ENCODE measurements at places on chromosomes 6 and 20. TPM values are rescaled to one million over a fixed set of nuclear protein-coding genes. Genes with fewer than 3 reads are reported as not detected.

DNA sequence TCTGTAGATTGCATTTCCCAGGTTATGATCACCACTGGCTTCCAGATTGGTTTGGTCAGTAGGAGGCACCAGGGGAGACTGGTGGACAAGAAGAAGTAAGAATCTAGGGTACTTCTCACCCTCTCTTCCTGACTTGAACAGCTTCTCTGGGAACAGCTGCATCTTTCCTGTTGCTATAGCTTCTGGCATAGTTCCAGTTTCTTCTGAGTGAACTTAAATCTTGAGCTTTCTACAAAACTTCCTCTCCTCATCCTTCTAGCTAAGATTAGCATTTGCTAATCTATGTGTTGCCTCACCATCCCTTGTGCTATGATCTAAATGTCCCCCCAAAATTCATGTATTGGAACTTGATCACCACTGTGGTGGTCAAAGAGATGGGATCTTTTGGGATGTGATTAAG lies 724.6 kb downstream of the UTRN start:
- no peak for DNase-seq

DNA sequence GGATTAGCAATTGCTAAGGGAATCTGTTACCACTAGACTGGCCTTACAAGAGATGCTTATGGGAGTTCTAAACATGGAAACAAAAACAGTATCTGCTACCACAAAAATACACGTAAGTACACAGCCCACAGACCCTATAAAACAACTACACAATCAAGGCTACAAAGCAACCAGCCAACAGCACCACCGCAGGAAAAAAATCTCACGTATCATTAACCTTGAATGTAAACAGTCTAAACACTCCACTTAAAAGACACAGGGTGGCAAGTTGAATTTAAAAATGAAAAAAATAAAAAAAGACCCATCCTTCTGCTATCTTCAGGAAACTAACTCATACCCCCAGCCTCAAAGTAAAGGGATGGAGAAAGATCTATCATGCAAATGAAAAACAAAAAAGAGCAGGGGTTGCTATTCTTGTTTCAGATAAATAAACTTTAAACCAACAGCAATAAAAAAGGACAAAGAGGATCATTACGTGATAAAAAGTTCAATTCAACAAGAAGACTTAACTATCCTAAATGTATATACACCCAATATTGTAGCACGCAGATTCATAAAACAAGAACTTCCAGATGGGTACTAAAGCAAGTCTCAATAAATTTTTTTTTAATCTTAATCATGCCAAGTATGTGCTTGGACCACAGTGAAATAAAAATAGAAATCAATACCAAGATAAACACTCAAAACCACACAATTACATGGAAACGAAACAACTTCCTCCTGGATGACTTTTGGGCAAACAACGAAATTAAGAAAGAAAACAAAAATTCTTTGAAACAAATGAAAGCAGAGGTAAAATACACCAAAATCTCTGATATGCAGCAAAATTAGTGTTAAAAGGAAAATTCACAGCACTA lies 52.3 kb downstream of the RNGTT start:
- no peak for DNase-seq

DNA sequence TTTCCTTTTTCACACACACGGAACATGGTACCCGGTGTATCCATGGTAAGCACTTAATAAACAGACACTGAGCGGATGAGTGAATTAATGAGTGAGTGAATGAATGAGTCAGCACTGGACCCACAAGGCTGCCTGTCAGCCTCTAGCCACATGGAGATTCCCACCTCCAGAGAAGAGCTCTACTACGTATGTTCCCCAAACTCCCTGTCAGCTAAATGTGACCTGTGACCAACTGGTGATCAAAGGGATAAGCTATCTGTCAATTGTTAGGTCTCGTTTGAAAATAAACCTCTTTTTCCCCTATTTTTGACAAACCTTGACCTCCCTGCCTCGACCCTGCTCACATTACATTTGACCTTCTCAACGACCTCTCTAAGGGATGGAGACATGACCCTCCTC lies 24.5 kb upstream of the TAF8 start:
- DNase-seq = no peak

DNA sequence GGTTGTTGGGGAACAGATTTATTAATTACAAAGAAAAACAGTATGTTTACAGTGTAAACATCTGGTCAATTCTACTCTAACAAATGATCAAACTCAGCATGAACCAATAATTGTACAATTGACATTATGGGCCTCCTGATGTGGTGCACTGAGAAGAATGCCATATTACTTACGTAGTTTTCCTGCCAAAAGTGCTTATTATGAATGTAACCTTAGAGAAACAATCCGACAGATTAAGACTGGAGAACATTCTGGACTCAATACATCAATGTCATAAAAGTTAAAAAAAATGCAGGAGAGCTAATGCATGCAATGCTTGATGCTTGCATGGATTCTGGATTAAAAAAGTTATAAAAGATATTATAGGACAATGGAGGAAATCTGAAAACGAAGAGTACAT lies 69.0 kb downstream of the LYRM4 start:
- no peak for DNase-seq

DNA sequence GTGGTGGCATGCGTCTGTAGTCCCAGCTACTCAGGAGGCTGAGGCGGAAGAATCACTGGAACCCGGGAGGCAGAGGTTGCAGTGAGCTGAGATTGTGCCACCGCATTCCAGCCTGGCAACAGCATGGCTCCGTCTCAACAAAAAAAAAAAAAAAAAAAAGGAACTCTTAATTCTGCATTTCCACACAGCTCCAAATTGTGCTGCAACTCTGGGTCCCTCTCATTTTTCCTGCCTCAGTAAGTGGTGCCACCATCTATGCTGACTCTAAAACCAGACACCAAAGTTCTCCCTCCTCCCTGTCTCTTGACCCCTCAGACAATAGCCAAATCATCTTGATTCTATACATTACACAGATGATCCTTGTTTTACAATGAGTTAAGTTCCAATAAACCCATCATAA lies 133.9 kb downstream of the BTBD9 start:
- DNase-seq = no peak

DNA sequence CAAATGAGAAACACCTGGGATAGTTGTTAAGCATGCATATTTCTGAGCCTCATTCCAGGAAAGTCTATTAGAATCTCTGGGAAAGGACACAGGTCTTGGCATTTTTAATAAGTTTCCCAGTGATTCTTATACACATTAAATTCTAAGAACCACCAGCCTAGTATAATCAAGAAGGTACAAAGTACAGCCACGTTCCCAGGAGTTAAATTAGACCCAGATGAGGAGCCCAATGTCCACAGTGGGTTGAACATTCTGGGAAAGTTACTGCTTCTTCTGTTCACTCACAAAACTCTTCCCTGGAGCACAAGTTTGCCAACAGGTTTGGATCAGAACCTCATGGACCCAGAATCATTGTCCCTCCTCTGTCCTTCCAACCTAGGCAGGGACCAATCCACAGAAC lies 90.4 kb downstream of the RCAN2 start:
- DNase-seq = no peak

- no peak for DNase-seq
Observed at GRCh38 chr6:113350461-113350860, 506.7 kb upstream of the MARCKS start.

DNA sequence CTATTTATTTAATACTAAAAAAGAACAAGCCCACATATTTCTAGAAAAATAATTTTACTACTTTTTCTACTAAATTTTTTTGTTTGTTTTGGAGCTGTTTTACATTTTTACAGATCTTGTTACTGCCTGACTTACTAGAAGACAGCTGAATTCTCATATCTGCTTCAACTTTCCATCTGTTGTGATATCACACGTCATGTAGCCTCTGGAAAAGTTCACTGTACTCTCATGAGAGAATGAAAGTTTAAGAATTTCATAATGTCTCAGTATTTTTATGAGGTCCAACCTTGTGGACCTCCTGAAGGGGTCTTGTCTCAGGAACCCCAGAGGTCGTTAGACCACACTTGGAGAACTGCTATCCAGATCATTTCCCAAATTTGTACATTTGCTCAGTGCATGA lies 81.7 kb upstream of the MTHFD1L start:
- no peak for DNase-seq

- no peak for DNase-seq
Observed at GRCh38 chr20:62792182-62792939, 3.9 kb upstream of the MRGBP start.

TRAPPC3L gene
- total RNA-seq = 0.37 TPM

NRM gene
- 9.0 TPM for total RNA-seq

DTD1 gene
- total RNA-seq = 16.5 TPM

TAGAP gene
- 330 TPM for total RNA-seq

FARS2 gene
- total RNA-seq = 26.9 TPM
